ENCODE measurements at places on chromosomes 1 and 21.

GRCh38 chr1:93186667-93187066, 6.1 kb downstream of the CCDC18 start:
- no peak for DNase-seq

GRCh38 chr1:227396539-227397353, 78.5 kb upstream of the CDC42BPA start:
- no peak for DNase-seq

DNA sequence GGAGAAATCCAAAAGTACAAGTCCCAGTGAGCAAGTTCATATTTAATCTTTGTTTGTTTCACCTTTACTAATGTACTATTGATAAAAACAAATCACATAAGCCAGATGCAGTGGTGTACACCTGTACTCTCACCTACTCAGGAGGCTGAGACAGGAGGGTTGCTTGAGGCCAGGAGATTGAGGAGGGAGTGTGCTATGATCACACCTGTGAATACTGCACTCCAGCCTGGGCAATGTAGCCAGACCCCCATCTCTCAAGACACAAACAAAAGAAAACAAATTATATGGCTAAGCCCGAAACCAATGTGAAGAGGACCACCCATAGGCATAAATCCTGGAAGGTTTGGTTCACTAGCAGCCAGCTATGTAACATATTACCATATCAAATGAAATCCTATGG, 9.6 kb upstream of the USP24 start:
- no peak for DNase-seq

- no peak for DNase-seq
These were observed 39.7 kb downstream of the SIM2 start for GRCh38 chr21:36738489-36739126.

DNA sequence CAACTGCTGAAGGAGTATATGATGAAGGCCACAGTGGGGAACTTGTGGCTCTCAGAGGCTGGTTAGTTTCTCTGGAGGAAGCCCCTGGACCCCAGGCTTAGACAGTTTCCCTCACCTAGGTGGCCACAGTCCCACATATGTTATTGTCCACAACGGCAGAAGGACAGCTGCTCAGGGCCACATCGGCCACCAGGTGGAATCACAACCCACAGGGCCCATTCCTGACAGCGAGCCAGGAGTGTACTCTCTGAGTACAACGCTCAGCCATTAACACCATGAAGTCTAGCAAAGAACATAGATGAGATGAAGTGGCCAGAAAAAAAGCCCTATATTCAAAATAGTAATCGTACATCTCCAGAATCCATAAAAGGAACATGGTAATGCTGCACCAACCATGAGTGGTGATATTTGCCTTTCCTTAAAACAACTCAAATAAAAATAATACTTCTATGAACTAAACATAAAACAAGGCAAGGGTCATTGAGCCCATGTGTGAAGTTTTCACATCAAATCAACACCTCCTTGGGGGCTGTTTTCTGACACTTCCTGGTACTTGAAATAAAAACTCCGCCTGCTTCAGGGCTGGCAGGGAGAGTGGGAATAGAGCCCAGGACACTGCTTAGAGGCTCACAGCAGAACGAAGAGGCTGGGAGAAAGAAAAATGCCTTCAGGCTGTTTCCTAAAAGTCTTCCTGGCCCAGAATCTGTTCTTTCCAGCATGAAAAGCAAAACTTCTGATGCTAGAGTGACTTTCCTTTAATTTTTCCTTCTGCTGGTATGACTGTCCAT, 383.3 kb downstream of the HHAT start:
- no peak for DNase-seq

DNA sequence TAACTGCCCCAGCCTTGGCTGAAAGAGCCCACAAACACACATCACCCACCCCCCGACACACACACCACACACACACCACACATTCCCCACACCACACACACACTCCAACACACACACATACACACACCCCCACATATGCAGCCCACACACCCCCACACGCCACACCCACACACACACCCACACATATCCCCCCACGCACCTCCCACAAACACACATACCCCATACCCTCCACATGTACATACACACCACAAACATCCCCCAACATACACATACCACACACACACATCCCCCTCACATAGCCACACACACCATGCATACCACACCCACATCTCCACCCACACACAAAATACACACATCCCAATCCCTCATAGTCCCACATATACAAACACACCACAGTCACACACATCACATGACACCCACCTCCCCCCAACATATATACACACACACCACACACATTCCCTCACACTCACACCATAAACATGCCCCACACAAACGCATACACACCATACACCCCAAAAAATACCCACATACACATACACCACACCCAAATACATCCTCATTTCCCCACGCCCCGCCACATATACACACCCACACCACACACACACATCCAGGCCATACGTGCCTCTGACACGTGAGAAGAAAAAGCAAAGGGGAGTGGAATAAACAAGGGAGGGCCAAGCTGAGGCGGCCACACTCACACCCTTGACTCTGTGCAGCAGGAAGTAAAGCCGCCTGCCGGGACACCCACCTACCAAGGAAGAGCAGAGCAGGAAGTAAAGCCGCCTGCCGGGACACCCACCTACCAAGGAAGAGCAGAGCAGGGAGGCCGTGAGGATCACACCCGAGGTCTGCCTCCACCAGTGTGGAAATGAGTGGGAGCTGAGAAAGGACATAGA, 53.7 kb downstream of the HSF2BP start:
- no peak for DNase-seq

- no peak for DNase-seq
These were observed 97.8 kb upstream of the ZC3H11B start for GRCh38 chr1:219710529-219711194.

DNA sequence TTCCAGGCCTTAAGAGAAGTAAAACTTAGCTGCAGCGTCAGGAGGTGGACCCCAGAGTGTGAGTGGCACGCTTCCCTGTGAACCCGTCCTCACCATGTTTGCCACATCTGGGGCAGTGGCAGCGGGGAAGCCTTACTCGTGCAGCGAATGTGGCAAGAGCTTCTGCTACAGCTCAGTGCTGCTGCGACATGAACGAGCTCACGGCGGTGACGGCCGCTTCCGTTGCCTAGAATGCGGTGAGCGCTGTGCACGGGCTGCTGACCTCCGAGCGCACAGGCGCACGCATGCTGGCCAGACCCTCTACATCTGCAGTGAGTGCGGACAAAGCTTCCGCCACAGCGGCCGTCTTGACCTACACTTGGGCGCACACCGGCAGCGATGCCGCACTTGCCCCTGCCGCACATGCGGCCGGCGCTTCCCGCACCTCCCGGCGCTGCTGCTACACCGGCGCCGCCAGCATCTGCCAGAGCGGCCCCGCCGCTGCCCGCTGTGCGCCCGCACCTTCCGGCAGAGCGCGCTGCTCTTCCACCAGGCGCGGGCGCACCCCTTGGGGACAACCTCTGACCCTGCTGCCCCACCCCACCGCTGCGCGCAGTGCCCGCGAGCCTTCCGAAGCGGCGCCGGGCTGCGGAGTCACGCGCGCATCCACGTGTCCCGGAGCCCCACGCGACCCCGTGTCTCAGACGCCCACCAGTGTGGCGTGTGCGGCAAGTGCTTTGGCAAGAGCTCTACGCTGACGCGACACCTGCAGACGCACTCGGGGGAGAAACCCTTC, 9.3 kb downstream of the ZNF672 start:
- DNase-seq, result no peak

DNA sequence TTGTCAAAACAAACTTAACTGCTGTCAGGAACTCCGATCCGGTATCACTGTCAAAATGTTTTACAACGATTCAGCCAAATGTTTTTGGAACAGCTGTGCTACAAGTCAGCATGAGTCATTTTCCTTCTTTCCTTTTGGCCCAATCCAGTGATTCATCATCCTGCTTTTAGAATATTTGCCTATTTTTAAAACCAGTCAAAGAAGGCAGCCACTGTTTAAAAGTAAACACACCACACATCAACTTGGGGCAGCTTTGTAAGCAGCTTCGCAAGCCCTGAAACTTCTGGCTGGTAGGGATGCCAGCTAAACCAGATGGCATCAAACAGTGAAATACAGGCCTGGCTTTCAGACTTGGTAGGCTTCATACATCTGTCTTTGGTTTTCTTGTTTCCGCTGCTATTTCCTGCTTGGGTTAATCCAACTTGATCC, 14.9 kb downstream of the MAP3K7CL start:
- DNase-seq, result no peak

DNA sequence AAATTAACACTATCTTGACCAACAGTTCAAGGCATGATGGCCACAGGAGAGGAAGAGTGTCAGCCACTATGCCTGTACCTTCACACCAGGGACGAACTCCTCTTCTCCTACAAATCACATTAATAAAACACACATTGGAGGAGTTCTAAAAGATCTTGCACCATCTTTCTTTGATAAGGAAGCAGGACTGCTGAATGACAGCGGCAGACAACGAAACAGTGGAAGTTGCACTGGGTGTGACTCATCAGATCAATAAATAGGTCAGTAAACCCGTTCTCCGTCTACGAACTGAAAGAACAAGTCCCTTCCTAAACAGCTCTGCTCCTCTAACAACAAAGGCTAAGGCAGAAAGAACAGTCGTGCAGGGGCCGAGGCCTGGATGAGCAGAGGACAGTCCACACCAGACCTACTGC, 23.1 kb downstream of the UBE2G2 start:
- DNase-seq, result no peak

GRCh38 chr1:221711063-221711577, 30.8 kb downstream of the DUSP10 start:
- no peak for DNase-seq

GRCh38 chr1:24369801-24370200, 43.8 kb downstream of the STPG1 start:
- DNase-seq, result no peak

- DNase-seq, result no peak
These were observed 71.0 kb downstream of the EBNA1BP2 start for GRCh38 chr1:43101061-43101460.
